ENCODE measurements at places on chromosomes 7 and 10. TPM values are rescaled to one million over a fixed set of nuclear protein-coding genes. Genes with fewer than 3 reads are reported as not detected.

DNA sequence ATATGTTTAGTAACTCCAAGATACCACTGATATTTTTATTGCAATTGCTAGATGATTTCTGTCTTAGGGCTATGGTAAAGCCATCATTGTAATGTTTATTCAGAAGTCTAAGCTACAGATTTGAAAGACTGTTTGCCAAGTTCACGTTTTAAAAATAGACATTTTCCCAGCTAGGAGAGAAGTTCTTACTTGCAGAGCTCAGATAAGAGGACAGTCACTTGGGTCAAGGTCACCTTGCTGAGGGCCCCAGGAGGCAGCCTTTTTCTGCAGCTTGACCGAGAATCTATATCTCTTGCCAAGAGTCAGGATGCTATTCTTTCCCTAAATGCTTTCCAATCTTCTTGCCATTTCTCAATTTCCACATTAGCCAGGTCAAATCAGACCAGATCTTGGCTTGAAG, 1011.2 kb downstream of the KCNMA1 start:
- no peak for DNase-seq

- no peak for DNase-seq
These were observed 55.9 kb downstream of the VOPP1 start for GRCh38 chr7:55516409-55516808.

DNA sequence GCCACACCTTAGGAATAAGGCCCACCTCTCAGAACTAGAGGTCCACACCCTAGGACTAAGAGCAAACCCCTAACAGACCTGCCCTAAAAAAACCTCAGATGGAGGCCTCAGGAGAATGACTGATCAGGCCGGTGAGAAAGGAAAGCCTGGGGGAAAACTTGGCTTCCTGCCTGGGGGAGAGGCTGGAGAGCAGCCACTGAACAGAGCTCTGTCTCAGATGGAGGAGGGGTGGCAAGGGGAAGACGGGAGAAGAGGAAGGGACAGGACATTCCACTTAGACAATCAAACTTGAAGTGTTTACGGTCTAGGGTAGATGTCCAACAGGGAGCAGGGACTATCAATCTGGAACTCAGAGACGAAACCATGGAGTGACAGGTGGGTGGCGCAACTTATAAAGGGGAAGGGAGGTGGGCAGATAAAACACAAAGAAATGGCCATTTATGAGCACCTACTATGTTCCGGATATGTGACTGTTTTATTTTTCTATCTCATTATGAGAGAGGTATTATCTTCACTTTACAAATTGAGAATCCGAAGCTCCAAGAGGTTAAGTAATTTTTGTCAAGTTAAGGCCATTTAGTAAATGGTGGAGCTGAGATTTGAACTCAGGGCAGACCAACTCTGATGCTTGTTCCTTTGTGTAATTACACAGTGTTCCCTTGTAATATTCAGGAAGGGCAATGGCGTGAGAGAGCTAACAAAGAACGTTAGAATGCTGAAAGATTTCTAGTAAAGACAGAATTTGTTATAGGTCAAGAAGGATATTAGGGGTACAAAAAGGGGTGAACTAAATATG, 82.6 kb downstream of the DNMBP start:
- DNase-seq: no peak

RGR gene
- polyA plus RNA-seq: not detected

KEL gene
- polyA plus RNA-seq: 0.31 TPM

GRCh38 chr7:101075646-101076045, 9.6 kb upstream of the TRIM56 start:
- no peak for DNase-seq

MEOX2 gene
- not detected for polyA plus RNA-seq

- no peak for DNase-seq
These were observed 112.0 kb downstream of the SNX10 start for GRCh38 chr7:26403640-26404039.

DNA sequence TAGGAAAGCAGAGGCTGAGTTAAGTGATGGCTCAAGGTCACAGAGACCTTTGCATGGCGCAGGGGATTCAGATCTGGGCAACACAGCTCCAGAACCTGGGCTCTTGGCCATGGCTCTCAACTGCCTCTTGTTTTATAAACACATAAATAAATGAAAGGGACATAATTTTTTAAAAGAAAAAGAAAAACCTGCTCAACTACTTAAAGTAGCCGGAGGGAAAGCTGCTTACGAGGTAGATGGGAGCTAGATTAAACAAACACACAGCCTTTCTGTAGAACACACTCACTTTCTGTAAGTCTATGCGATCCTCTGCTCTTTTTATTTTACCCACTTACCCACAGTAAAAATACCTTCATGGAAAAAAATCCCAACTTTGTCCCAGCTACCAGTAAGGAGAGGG, 81.3 kb downstream of the PIP4K2A start:
- no peak for DNase-seq

- DNase-seq: no peak
These were observed 12.2 kb downstream of the CLRN3 start for GRCh38 chr10:127880557-127880956.

FGL2 gene
- polyA plus RNA-seq: 0.01 TPM

- DNase-seq: no peak
These were observed 1.7 kb downstream of the URGCP start for GRCh38 chr7:43904533-43905208.

DNA sequence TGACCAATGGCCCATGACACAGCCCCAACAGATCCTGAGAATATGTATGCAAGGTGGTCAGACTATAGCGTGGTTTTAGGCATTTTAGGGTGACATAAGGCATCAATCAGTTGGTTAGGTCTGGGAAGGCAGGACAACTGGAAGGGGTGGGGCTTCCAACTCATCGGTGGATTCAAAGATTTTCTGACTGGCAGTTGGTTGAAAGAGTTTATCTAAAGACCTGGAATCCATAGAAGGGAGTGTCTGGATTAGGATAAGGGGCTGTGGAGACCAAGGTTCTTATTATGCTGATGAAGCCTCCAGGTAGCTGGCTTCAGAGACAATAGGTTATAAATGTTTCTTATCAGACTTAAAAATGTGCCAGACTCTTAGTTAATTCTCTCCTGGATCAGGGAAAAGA, 60.3 kb upstream of the CFAP46 start:
- DNase-seq: no peak

DNA sequence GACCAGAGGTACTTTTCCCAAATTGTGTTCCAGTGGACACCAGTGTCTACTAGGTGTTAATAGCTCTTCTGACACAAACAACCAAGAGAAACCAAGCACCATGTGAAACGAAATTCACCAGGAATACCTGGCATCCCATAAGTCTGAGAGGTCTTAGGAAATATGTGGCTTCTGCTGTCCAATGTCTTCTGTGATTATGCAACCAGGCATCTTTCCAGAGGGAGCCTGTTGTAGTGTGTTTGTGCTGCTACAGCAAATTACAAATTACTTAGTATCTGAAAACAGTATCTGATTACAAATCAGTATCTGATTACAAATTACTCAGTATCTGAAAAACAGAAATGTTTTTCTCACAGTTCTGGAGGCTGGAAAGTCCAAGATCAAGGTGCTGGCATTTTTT, 133.6 kb upstream of the NPVF start:
- DNase-seq: no peak

DNA sequence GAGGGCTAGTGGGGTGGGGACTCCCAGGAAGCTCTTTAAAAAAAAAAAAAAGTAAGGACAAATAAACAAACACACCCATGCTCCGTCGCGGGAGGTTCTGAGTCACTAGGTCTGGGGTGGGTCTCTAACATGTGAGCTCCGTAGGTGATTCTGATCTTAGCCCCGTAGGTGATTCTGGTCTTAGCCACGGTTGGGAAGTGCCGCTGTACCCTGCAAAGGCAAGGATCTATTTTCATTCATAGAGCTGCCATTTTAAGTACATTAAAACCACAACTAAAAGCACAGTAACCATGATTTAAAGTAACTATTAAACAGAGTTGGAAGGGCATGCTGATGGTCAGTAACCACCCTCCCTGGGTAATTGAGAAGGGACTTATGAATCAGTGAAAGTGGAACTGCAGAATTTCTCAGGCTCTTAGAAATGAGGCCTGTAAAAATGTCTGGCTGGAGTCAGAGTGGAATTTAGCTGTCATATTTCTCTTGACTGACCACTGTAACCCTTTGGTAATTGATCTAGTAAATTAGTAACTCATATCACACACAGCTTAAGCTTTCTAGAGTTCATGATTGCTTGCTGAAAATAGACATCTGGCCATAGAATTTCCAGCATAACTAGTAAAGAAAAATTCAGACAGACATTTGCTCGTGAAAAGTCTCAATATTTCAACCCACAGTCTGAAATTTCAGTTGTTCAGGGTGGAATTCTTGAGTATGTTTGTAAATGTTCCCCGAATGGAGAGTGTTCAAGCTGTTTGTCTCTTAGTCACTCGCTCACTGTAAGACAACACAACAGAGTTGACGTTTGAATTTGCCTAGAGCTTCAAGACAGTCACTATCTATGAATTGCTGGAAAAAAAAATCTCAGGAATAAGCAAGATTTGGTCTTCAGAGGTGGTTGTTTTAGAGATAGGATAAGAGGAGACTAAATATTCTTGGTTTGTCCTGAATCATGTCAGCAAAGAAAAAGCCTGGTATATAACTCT, 34.2 kb upstream of the TCF7L2 start:
- DNase-seq: no peak

DNA sequence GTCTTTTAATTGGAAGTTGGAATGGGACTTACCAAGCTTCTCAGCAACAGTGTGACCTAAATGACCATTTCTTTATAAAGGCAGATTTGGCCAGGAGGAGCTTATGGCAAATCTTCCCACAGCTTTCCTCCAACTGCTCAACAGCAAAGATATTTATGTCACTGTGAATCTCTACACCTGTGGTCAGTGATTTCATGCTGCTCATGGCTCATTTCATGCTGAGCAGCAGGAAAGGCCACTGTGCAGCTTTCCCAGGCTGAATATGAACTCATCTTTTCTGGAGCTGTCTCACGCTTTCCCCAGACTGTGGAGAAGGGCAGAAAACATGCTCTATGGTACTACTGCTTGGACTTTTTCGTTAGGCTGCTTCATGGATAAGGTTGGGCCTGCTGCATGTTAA, 29.8 kb downstream of the CALCR start:
- DNase-seq: no peak

DNA sequence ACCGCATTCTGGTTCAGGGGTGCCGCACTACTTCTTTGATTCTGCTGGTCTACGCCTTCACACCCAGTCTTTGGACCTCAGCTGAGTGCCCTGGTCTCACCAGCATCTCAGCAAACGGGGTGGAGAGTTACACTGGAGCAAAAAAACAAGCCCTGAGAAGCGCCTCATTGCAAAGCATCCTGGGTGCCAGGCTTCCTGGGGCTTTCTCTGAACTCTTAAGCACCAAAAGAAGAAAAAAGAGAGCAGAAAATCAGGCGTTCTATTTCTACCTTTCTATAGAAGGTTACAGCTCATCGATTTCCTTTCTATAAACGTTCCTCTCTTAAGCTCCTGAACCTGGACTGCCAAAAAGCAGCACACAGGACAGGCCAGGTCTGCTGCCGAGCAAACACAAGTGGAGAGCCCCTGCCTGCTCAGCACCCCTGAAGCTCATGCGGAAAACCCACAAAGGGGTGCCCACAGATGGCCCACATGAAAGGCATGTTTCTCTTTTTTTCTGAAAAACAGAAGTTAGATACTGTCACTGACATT, 217.9 kb downstream of the SFMBT2 start:
- DNase-seq: no peak

DNA sequence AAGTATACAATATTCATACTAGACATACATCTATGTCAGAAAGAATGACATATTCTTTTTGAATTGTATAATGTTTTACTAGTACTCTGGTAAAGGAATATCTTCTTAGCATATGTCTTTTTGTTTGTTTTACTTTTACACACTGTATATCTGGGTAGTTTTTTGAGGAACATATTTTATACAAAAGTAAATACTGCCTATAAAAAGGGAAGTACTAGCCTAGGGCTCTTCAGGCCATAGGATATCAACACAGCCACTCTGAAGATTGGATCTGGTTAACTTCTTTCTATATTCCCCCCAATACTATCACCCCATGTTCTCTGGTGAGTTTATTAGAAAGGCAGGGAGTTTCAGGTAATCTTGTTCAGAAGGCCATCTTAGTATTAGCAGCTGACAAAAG, 134.6 kb downstream of the ZNF438 start:
- no peak for DNase-seq

NAT16 gene
- polyA plus RNA-seq: 0.02 TPM

EIF5AL1 gene
- polyA plus RNA-seq: 0.23 TPM

- DNase-seq: no peak
These were observed 43.6 kb upstream of the DIP2C start for GRCh38 chr10:733086-733485.

VSTM4 gene
- 4.4 TPM for polyA plus RNA-seq

PLXDC2 gene
- 0.47 TPM for polyA plus RNA-seq

AFAP1L2 gene
- polyA plus RNA-seq: 0.10 TPM

- no peak for DNase-seq
These were observed 8.6 kb upstream of the CCDC7 start for GRCh38 chr10:32437334-32437733.

DNA sequence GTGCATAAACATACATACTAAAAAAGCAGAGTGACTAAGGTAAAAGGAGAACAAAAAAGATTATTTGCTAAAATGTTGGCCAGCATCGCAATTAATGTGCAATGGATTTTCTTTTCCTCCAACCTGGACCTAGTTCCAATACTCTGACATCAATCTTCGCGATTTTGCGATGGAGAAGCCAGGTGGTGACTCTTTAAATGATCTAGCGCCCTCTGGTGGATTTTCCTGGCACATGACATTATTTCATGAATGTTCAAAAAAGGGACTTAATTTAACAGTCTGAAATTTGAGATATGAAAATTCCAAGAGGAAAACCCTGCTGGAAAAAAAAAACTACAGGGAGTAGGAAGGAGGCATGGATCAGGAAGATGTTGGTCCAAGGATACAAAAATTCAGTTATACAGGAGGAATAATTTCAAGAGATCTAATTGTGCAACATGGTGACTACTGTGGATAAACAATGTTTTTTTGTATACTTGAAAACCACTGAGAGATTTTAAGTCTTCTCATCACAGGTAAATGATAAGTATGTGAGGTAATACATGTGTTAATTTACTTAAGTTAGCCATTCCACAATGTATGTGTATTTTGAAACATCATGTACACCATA, 4.3 kb upstream of the KCNMA1 start:
- peak; percentile 27 for DNase-seq

GRCh38 chr10:70695241-70696030, 23.1 kb downstream of the ADAMTS14 start:
- DNase-seq: no peak

- DNase-seq: no peak
These were observed 3.6 kb upstream of the TMEM72 start for GRCh38 chr10:44907556-44907955.

GRCh38 chr10:124430077-124430476, 11.4 kb upstream of the OAT start:
- no peak for DNase-seq
